ENCODE measurements at places on chromosomes 16 and 17. TPM values are rescaled to one million over a fixed set of nuclear protein-coding genes. Genes with fewer than 3 reads are reported as not detected.

SBK1 gene
- total RNA-seq, result 79.0 TPM

GGT6 gene
- total RNA-seq, result not detected

CACNG1 gene
- 0.32 TPM for total RNA-seq

SLX1A gene
- total RNA-seq, result 45.0 TPM

ZG16 gene
- not detected for total RNA-seq

PHOSPHO1 gene
- total RNA-seq, result not detected

DNA sequence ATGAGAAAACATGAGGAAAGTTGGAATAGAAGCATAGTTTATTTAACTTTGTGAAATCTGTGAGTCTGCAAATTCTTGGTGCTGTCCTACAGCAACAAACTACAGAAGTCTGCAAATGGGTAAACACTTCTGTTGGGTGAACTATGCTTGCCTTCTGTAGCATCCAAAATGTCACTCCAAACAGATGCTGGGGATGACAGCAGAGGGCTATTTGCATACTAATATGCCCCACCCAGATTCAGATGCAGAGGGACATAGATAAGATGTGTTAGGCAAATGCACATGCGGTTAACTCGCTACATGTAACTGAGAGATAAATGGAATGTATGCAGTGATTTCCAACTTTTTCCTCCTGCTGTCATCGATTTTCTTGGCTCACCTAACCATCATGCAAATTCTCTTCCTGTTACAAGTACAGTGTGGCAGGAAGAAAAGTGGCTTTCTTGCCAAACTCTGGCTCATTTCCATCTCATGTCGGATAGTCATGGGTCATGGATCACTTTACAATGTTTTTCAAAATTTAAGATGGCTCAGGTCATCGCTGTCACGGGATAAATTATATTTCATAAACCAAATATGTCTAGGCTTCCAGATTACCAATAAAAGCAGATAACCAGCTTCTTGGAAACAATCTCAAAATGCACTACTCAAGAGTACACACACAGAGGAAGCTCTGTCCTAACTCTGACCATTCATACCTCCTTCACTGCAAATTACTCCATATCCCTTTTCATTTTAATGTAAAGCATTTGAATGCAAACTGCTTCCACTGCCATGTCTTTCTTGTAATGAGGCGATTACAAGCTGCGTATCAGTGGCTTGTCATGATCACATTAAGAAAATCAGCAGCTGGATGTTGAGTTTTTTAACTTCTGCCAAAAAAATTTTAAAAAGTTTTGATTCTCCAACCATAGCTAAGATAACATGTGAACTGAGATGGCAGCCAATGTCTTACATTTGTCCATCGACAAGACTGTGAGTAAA lies 47.7 kb downstream of the ADAMTS18 start:
- H3K27ac ChIP-seq, result no peak overlapping the region
- no peak for DNase-seq
- no peaks in the 10 kb centered on the region for H3K36me3 ChIP-seq
- no peaks in the 10 kb centered on the region for H3K27me3 ChIP-seq

GRCh38 chr17:37475731-37476420 lies 13.8 kb upstream of the DUSP14 start:
- peaks cover 26% of the 10 kb centered on the region for H3K36me3 ChIP-seq
- DNase-seq, result no peak
- H3K4me3 ChIP-seq, result no peak overlapping the region
- no peak overlapping the region for H3K27ac ChIP-seq
- peaks cover 14% of the 10 kb centered on the region for H3K4me1 ChIP-seq

GRCh38 chr17:5581655-5582054 lies 2.7 kb downstream of the NLRP1 start:
- peaks cover 6% of the 10 kb centered on the region for H3K27me3 ChIP-seq
- no peaks in the 10 kb centered on the region for H3K4me1 ChIP-seq
- H3K4me3 ChIP-seq, result no peak overlapping the region
- no peak overlapping the region for H3K27ac ChIP-seq
- DNase-seq, result no peak

GRCh38 chr17:51322390-51323029 lies 62.2 kb downstream of the UTP18 start:
- no peaks in the 10 kb centered on the region for H3K4me1 ChIP-seq
- no peak for DNase-seq
- no peak overlapping the region for H3K4me3 ChIP-seq
- H3K36me3 ChIP-seq, result peaks cover 4% of the 10 kb centered on the region
- H3K27me3 ChIP-seq, result no peaks in the 10 kb centered on the region

GRCh38 chr16:15950161-15950854 lies 892 bp downstream of the ABCC1 start:
- peak overlapping the region; percentile 99 for H3K4me3 ChIP-seq
- peaks cover 27% of the 10 kb centered on the region for H3K4me1 ChIP-seq
- DNase-seq, result peak; percentile 12
- H3K36me3 ChIP-seq, result no peaks in the 10 kb centered on the region
- peak overlapping the region; percentile 94 for H3K27ac ChIP-seq

- peaks cover 21% of the 10 kb centered on the region for H3K27me3 ChIP-seq
- no peak for DNase-seq
Observed at GRCh38 chr16:87072101-87072500, 245.1 kb downstream of the C16orf95 start.

- H3K27me3 ChIP-seq, result no peaks in the 10 kb centered on the region
- peak overlapping the region; percentile 27 for H3K27ac ChIP-seq
Observed at GRCh38 chr16:67862623-67863583, 9.9 kb upstream of the EDC4 start.

DNA sequence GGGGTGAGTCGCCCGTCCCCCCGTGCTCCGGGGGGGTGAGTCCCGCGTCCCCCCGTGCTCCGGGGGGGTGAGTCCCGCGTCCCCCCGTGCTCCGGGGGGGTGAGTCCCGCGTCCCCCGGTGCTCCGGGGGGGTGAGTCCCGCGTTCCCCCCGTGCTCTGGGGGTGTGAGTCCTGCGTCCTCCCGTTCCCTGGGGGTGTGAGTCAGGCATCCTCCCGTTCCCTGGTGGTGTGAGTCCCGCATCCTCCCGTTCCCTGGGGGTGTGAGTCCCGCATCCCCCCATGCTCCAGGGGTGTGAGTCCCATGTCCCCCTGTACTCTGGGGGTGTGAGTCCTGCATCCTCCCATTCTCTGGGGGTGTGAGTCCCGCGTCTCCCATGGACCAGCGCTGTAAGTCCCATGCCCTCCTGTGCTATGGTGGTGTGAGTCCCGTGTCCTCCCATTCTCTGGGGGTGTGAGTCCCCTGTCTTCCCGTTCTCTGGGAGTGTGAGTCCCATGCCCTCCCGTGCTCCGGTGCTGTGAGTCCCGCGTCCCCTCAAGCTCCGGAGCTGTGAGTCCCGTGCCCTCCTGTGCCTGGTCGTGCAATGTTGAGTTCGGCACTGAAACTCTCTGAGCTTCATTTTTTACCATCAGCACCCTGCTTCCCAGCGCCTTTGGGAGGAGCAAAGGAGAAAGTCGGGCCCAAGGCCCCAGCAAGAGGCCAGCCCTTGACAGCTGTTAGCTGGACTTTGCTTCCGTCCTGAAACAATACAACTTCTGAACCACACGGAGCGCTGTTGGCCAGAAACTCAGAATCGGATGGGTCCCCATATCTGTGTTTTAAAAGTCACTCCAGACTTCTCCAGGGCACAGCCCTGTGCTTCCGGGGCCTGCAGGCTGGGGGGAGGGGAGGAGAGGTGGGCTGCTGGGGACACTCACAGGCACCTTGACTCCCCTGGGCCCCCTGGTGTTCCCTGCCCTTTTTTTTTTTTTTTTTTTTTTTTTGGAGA lies 11.5 kb upstream of the ZC3H18 start:
- no peaks in the 10 kb centered on the region for H3K36me3 ChIP-seq
- H3K27ac ChIP-seq, result no peak overlapping the region
- no peaks in the 10 kb centered on the region for H3K27me3 ChIP-seq

DNA sequence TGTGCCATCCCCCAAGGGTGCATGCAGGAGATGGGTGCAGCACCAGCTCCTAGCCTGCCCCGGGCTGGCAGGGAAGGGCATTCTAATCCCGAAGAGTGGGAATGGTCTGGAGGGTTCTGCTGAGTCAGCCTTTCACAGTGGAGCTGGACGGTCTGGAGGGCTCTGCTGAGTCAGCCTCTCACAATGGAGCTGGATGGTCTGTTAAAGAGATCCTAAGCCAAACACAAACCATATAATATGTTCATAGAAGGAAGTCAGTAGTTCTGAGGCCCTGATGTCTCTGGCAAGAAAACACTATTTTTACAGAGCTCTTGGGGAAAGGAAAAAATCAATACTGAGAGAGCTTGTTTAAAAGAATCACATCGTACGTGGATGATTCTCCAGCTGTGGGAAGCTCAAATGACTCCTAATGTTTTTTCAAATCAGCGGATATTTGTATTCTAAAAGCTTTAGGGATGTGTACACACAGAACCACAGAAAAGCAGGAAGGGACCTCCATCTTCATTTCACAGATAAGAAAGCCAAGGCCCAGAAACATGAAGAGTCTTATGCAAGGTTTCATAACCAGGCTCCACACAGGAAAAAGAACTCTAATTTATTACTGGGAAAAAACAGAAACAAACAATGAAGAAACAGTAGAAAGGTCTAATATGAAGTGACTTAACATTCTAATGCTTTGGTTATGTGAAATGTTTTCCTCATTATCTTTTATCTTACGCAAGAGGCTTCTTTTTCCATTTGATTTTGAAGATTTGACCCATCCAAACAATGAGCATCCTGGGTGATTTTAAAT lies 176.3 kb downstream of the VPS53 start:
- peaks cover 7% of the 10 kb centered on the region for H3K36me3 ChIP-seq
- H3K4me3 ChIP-seq, result no peak overlapping the region
- no peaks in the 10 kb centered on the region for H3K4me1 ChIP-seq
- H3K27ac ChIP-seq, result peak overlapping the region; percentile 85
